ENCODE measurements at places on chromosomes 1 and 21.
A peak's percentile ranks its signal among the peaks of the same experiment; 100 is the strongest.

- DNase-seq, result no peak
Observed at GRCh38 chr1:111406321-111406768, 21.2 kb downstream of the OVGP1 start.

DNA sequence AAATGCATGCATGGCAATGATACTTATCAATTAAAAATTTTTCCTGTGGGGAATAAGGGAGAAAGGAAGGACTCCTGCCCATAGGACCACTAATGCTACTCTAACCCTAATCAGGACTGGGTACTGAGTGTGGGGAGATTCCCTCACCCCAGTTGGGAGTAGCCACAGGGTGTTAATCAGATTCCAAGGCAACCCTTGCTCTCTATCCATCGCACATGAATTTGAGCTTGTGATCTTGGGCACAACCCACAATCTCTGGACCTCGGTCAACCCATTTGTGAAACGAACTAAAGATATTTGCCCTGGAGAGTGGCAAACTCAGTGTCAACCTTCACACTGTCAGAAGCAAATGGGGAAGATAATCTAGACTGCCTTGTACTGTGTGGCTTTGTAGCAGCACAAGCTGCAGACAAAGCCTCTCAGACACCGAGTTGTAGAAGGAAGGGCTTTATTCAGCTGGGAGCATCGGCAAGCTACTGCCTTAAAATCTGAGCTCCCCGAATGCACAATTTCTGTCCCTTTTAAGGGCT is 69.5 kb downstream of the SERINC2 start:
- no peak for DNase-seq

- DNase-seq, result no peak
Observed at GRCh38 chr1:168774241-168774640, 45.2 kb upstream of the DPT start.

GRCh38 chr1:212181015-212181882 is 104.0 kb upstream of the PPP2R5A start:
- no peak for DNase-seq

- no peak for DNase-seq
Observed at GRCh38 chr1:234440348-234440747, 38.6 kb downstream of the TARBP1 start.

GRCh38 chr1:8285103-8285502 is 32.8 kb upstream of the SLC45A1 start:
- no peak for DNase-seq

DNA sequence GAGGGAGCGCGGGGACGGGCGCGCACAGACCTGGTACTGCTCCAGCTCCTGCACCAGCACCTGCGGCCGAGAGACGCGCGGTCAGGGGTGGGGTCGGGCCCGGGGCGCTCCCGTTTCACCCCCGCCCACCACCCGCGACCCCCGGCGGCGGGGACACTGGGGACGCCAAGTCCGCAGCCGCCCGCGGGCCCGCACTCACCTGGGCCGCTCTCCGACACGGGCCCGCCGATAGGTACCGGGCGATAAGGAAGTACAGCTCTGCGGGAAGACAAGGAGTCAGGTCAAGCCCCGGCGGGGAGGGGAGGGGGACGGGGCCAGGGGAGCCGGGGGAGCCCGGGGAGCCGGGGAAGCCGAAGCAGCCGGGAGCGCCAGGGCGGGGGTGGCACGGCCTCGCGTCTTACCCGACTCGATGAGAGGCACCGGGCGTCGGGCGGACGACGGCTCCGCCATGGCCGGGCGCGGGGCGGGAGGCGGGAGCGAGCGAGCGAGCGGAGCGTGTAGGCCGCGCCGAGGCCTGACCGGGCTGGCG is 326 bp downstream of the BRWD1 start:
- peak; percentile 20 for DNase-seq

DNA sequence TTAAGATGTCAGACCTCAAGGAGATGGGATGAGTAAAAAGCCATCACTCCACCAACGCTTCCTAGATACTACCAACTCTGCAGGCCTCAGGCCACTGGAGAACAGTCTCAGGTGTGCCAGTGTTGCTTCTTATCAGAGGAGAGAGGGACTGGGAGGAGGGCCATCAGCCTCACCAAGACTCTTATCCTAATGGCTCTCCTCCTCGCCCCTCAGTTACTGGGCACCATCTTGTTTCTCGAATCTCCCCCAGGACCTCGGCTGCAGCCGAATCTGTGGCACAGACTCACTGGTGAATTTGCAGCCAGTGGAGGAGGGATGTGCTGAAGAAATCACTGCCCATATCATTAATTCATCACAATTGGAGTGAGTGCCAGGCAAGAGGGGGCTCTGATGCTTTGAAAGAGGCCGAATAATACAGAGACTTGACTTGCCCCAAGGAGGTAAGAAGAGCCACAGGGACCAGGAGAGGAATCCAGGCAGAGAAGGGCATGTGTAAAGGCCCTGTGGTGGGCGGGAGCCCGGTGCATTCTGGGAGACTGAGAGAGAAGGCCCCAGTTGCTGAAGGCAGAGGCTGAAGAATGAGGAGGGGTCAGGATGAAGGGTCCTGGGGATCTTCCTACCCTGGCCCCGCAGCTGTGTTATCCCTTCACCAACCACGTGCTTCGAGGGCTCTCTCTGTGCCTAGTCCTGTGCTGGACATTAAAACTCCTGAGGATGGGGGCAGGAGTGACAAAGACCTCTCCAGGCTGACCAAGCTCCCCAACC is 129.8 kb downstream of the PTPRU start:
- no peak for DNase-seq

GRCh38 chr1:202127836-202128622 is 5.3 kb downstream of the GPR37L1 start:
- DNase-seq, result no peak

DNA sequence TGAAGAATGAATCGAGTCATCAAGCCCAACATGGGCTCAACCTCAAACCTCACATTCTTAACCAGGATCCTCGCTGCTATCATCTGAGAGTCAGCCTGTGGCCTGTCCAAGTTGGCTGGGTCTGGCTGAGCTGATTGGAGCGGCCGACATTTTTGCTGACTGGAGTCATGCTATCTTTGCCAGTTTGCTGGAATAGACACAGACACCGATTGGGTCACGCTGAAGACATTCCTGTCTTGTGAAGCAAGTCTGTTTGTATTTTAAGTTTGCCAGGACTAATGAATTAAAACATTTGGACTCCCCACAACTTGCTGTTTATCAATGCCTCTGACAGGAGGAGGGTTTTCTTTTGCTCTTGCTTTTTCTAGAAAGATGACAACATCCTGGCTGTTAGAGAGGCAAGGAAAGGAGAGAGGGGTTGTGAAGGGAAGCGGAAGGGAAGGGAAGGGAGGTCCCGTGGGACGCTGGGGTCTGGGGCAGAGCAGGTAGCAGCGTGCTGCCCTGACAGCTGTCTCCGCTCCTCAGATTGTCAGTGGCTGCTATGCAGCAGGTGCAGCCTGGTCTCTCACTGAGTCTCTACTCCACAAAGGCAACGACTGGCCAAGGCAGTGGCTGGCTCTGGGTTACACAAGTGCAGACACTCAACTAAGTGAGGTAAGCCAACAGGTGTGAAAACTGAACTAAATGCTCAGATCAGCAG is at the start of gene MAP3K7CL:
Gene MAP3K7CL (plus strand): TSS at position 375 of the 700 bp plus-strand sequence. CDS start 2,701 bp downstream, outside the sequence.
- no peak for DNase-seq

- no peak for DNase-seq
Observed at GRCh38 chr1:34923490-34923889, 6.0 kb downstream of the DLGAP3 start.

GRCh38 chr1:182003953-182004586 is 57.4 kb downstream of the ZNF648 start:
- no peak for DNase-seq

GRCh38 chr1:211326528-211327345 is at the start of gene TRAF5:
Gene TRAF5, plus strand, starts transcription at chr1:211326833. Its CDS starts 26,407 bp downstream, at chr1:211353240.
- peak; percentile 39 for DNase-seq

GRCh38 chr1:29292344-29292743 is 56.0 kb downstream of the PTPRU start:
- DNase-seq, result no peak

DNA sequence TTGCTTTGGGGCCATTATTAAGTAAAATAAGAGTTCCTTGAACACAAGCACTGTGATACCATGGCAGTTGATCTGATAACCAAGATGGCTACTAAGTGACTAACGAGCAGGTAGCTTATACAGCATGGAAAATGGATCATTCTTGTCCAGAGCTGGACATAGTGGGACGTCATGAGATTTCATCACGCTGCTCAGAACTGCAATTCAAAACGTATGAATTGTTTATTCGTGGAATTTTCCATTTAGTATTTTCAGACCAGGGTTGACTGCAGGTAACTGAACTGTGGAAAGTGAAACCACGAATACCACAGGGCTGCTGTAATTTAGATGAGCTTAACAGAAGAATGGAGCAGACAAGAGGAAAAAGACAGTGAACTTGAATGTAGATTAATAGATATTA is 38.9 kb downstream of the CCDC18 start:
- no peak for DNase-seq

DNA sequence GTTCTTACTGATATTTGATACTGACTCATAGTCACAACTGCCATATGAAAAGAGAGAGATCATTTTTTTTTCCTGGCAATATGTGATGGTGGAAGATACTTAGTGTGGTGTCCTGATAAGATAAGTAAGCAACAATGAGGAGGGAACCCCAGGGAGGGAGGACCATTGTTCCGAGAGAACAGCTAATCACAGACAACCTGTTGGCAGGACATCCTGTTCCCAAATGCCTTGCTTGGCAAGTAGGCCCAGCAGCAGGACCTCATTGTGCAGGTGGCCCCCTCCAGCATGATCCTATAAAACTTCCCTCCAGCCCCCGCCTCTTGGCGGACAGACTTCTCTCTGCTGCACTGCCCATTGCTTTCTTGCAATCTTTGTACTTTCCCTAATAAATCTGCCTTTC is 329.4 kb upstream of the CHRM3 start:
- no peak for DNase-seq

GRCh38 chr1:239897458-239897857 is 194.2 kb upstream of the FMN2 start:
- DNase-seq, result no peak

DNA sequence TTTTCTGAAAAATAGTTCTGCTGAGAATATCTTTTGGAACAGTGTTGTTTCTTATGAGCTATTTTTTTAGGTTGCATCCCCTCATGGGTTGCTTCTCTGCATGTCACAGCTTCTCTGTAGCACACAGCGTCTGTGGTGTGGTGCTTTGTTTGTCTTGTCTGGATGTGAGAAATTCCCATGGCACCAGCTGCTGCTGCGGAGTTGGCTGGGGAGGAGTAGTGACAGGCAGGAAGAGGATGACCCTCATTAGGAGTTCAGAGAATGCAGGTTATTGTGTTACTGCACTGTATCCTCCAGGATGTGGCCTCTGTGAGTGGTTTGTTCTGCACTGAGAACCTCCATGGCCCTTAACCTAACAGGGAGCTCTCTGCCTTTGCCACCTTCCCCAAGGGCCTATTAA is 64.8 kb downstream of the TSEN15 start:
- no peak for DNase-seq

DNA sequence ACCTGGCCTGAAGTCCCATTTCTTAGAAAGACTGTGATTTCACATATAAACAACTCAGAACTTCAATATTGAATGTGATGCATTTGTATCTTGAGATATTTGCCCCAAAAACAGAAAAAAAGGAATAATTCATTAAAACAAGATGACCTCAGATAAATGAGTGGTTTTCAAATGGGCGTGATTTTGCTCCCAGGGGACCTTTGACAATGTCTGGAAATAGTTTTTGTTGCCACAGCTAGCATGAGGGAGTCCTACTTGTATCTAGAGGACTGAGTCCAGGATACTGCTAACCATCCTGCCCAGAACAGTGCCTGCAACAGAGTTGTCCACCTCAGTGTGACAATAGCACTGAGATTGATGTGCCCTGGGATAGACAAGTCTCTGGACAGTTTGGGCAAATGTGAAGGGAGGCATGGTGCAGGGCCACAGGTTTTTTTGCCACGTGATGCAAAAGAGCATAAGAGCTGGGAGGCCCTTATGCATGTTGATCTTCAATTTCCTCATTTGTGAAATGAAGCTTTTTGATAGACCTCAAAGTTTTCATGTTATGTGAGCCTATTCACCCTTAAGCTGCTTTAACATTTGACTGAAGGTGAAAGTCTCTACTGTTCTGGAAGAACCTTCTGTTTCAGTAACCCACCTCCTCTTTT is 46.2 kb downstream of the MAP3K7CL start:
- DNase-seq, result no peak

DNA sequence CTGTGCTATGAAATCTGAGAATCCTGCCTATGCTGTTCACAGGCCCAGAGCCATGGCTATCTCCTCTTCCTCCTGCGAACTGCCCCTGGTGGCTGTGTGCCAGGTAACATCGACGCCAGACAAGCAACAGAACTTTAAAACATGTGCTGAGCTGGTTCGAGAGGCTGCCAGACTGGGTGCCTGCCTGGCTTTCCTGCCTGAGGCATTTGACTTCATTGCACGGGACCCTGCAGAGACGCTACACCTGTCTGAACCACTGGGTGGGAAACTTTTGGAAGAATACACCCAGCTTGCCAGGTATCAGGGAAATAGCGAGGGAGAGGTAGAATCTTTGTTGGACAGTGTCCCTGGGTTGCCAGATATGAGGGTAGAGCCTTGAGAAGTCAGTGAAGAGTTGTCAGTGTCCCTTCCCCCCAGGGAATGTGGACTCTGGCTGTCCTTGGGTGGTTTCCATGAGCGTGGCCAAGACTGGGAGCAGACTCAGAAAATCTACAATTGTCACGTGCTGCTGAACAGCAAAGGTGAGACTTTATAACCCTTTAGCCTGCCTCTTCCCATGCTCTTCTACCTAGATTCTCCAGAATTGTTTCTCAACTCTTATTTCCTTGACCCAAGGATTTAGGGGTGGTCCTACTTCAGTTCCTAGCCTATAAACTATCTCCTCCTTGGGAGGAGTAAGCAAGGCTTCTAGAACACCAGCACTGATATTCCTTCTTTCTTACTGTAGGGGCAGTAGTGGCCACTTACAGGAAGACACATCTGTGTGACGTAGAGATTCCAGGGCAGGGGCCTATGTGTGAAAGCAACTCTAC is 1.4 kb downstream of the NIT1 start:
- peak; percentile 14 for DNase-seq

DNA sequence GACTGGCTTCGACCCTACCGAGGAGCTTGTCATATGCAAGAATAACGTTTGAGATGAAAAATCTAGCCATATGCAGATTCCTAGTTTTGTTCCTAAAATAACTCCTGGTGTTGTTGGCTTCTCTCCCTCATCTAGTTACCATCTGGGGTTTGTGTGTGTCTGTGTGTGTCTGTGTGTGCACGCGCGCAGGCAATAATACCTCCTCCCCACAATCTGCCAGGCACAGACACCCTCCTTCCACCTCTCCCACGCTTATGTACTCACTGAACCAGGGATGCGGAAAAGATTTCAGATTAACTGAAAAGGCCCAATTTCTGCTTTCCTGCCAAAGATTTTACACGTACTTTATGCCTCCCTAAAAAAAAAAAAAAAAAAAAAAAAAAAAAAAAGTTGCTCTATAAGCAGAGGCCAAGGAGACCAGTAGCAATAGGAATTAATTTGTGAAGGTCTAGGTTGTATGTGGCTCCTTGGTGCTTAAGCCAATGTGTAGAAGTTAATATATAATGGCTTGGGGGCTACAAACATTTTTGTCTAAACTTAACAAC is 452.7 kb downstream of the NUF2 start:
- DNase-seq, result no peak

DNA sequence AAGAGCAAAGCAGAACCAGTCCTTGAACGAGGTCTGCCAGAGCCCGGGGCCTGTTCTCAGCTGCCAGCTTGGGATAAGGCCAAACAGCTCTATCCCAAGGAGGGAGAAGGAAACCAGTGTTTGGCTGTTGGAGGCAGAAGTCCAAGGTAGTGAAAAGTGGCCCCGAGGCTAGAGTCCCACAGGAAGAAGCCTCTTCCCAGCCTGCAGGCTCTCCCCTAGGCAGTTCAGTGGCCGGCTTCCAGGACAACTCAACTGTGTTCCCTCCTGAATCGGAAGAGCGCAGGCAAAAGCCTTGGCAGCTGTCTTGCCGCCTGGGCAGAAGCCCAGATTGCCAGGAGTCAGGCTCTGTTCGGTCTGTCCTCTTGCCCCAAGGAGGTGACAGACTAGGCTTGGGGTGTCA is 19.3 kb downstream of the QSOX1 start:
- DNase-seq, result no peak

Measured in activated naive CD4-positive, alpha-beta T cell (primary cell).